ENCODE measurements at places on chromosomes 12 and 14. TPM values are rescaled to one million over a fixed set of nuclear protein-coding genes. Genes with fewer than 3 reads are reported as not detected.

Gene KLHDC2
- total RNA-seq: 97.5 TPM

Gene TSPAN8
- total RNA-seq: 108 TPM

Gene CATSPERB
- not detected for total RNA-seq

Gene SPX
- 1.2 TPM for total RNA-seq

Gene CPNE8
- 12.9 TPM for total RNA-seq

Gene PRR4
- 1.2 TPM for total RNA-seq

Gene TMED8
- total RNA-seq: 14.8 TPM

Gene GNPNAT1
- 33.5 TPM for total RNA-seq

Gene MAP4K5
- 71.9 TPM for total RNA-seq

Gene P2RX7
- 1.3 TPM for total RNA-seq

Gene NRL
- 0.96 TPM for total RNA-seq

Gene RFX4
- total RNA-seq: not detected

Gene IKZF4
- 2.4 TPM for total RNA-seq

Gene ATF1
- total RNA-seq: 24.8 TPM

Gene BAG5
- 24.1 TPM for total RNA-seq

Gene NXPH4
- 49.1 TPM for total RNA-seq

Data from smooth muscle cell of the pulmonary artery (primary cell).